Fibroblast of skin of abdomen (primary cell): ENCODE measurements at places on chromosomes 4 and X.

DNA sequence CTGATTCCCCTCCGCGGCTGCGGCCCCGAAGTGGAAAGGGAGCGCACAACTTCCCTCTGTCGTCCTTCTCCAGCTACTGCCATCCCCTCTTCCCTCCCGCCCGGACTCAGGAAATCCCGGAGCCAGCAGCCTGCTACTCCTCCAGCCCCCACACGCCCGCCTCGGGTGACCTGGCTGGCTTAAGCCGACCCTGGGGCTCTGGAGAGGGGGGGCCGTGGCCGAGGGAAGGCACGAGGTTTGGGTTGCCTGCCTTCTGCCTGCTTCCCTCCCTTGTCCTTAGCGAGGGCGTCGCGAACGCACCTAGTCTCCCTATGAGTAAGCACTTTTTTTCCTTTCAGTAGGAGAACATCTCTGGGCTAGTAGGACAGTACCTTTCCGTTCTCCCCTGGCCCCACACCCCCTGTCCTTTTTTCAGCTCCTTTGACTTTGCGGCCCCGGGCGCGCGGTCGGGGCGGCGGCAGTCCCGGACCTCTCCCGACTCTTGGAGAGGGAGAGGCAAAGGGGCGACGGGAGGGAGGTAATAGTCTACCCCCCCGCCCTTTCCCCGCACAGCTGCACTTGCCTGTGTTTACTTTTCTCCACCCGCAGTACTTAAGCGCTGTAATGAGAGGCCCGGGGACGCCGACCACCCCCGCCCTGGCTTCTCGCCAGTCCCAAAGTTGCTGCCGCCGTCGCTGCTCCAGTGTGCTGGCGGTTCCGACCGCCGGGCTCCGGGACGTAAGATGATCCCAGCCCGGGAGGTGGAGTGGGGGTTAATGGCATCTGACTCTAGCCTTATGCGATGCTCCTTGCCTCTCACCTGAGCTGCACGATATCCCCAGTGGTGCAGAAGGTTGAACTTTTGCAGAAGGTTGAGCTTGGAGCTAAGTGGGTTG lies 868 bp downstream of the PLS3 start:
- peak; percentile 37 for DNase-seq

GRCh38 chr4:16122784-16123183 lies 39.0 kb upstream of the PROM1 start:
- DNase-seq = no peak

DNA sequence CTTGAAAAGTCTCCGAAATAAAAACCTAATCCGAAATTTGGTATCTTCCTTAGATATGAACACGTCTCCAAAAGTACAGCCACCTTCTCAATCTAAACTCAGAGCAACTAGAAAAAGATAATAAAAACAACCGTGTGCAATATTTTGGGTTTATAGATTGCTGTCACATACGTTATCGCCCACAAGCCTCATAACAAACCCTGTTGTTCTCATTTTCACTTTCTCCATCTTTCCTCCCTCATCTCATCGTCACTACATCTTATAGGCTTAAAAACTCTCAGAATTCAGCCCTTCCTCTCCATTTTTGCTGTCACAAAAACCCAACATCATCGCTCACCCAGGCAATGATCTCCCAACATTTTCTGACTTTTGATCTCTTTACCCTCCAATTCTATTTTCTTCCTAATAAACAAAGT lies 448 bp upstream of the SCFD2 start:
- no peak for DNase-seq

- peak; percentile 46 for DNase-seq
Measured at GRCh38 chr4:24583451-24584210, 723 bp downstream of the DHX15 start.

DNA sequence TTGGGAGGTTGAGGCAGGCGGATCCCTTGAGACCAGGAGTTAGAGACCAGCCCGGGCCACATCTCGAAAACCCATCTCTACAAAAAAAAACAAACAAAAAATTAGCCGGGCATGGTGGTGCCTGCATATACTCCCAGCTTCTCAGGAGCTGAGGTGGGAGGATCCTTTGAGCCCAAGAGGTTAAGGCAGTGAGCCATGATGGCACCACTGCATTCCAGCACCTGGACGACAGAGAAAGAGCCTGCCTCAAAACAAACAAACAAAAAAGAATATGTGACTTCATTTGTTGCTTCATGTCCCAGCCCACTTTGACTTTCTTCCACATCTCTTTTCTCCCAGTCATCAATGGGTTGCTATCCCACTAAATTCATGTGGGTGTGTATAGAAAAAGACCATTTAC lies 79.7 kb downstream of the BCOR start:
- no peak for DNase-seq

DNA sequence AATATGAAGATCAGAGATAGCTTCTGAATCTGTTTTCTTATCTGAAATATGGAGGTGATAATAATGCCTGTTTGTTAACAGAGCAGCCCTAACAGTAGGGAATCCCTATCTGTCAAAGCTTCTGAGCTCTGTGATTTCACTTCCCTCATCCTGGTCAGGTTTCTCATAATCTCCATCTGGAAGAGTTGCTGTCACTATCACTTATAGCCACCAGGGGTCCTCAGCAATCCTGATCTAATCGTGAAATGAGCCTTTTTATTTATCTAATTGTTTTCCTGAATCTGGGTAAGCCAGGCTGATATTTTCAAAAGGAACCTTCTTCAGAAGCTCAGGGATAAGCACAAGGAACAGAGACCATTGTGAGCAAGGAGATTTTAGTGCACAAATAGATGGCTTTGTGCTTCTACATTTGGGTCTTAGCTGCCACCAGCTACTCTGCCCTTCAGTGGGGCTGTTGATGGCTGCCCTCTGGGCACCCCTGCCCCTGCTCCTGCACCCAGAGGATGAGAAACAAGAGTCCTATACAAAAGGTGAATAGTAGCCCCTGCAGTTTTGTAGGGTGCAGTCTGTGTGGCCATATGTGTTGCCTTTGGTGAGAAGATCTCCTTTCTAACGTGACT lies 196.4 kb upstream of the RADX start:
- DNase-seq = peak; percentile 0

GRCh38 chr4:157291071-157291470 lies 70.5 kb downstream of the GRIA2 start:
- peak; percentile 42 for DNase-seq

DNA sequence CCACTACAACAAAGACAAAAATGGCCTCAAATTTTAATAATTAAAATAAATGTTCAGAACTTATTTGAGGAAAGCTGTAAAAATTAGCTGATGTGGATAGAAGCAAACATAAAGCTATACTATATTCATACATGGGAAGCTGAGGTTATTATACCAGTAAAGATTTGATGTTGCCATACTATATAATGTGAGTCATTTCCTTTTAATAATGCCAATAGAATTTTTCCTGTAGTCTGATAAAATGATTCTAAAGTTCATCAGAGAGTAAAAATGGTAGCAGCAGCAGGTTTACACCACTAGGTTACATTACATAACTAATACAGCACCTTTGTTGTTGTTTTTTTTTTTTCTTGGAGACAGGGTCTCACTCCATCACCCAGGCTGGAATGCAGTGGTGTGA lies 45.5 kb upstream of the CYP2U1 start:
- no peak for DNase-seq

DNA sequence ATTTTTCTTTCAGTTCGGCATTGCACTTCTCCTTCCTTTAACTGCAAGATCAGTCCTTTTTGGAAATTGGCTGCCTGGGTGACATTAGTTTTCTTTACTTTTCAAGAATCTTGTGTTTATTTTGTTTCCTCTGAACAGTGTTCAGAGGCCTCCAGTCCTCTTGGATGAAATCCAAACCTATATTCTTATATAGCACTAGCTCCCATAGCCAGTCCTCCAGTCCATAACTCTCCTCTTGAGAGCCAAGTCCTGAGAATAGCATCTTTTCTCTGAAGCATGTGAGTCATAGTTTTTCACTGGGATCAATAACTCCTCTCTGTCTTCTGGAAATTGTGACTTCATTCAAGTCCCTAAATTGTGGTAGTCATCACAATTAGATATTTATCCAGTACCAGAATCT lies 357.5 kb downstream of the RAPGEF2 start:
- no peak for DNase-seq

DNA sequence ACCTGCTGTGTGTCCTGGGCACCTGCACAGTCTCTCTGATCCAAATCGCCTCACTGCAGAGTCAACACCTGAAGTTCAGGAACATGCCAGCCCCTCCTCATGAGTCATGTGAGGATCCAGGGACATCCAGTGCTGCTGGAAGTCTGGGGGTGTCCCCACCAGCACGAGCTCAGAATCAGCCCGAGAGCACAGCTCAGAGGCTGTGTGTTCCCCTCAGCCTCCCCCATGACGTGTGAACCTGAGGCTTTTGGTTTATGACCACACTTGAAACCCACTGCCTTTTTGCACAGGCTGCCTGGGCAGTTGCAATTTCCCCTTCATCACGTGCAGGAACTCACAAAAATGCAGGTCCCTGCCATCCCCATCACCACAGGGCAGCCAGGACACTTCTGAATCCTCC lies 47.1 kb downstream of the PPP2R2C start:
- DNase-seq = no peak

GRCh38 chr4:37438564-37439279 lies 194.2 kb downstream of the NWD2 start:
- no peak for DNase-seq

DNA sequence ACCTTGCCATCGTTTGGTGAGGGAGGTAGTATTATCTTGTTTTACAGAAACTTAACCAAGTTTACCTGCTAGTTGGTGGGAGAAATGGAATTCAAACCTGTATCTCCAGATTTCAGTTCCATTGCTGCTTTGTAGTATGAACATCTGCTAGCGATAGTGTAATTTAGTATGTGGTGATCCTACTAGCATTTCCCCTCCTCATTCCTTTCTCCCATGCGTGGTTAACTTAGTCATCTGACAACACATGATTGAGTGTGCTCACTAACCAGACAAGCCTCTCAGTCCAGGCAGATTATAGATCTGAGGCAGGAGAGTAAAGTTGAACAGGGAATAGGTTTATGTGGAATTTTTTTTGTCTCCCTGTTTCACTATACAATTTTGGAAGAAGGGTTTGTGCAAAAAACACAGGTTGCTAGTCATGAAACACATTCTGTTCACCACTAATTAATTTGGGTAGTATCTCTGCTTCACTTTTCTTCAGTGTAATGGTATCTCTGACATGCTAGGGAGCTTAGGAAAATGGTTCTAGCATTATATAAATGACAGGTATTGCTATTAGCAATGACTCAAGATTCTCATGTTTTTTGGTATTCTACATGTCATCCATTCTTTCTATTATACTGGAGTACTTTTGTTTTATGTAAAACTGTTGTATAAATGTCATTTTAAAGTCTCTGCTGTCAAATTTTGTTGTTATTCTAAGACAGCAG lies 21.7 kb downstream of the RBPJ start:
- DNase-seq = peak; percentile 94

- DNase-seq = no peak
Measured at GRCh38 chr4:78618436-78618835, 66.9 kb downstream of the ANXA3 start.

DNA sequence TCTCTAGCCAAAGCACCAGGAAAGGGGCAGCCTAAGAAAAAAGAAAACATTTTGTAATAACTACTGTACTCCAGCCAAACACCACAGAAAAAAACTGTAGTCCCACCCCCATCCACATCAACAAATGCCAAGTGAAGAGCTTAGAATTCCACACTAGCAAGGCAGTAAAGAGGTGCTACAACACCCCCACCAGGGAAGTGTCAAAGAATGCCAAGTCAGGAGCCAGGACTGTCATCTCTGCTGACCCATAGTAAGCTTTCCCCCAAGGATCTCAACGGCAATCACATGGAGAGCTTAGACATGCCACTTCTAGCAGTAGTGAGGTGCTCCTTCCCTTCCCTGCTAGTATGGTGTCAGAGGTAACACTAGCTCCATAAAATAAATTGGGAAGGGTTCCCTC lies 34.4 kb upstream of the CCDC160 start:
- no peak for DNase-seq

DNA sequence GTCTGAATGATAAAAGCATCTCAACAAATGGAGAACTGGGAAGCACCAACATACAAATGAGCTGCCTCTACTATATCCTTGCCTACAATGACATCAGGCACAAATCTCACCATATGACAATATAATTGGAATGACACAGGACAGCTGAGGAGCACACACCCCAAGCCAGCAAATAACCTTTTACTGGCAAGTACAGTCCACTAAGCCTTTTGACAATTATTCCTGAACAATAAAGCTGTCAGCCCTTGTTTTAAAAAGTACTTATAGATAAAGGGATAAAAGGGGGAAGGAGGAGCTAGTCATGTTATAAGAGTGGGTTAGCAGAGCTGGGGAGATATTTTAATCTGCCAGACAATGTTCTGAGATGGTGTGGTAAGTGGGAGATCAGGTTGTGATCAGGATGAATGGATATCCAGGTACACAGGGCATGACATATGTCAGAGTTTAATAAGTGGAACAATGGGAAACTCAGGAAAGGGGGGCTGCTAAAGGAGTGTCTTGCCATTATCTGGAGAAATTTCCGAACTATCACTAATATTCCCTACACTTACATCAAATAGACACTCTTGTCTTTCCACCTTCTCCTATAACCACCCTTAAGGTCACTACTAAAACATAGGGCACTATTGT lies 127.6 kb downstream of the GPC3 start:
- DNase-seq = no peak

DNA sequence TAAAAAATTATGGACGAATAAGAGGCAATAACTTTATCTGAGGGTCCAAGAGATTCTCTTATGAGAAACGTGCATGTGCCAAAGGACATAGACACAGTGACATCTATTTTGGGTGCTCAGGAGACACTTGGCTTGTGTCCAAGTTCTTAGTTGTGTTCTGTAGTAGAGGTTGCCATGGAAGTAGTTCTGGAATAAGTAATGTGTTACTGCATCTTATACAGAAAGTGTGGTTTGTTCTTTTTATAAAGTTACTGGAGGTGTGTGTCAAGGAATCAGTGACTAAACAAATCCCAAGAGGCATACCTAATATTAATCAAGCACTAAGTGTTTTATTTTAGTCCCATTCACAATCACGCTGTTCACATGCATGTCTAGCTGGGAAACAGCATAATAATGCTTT lies 305.7 kb downstream of the ARHGAP24 start:
- no peak for DNase-seq

DNA sequence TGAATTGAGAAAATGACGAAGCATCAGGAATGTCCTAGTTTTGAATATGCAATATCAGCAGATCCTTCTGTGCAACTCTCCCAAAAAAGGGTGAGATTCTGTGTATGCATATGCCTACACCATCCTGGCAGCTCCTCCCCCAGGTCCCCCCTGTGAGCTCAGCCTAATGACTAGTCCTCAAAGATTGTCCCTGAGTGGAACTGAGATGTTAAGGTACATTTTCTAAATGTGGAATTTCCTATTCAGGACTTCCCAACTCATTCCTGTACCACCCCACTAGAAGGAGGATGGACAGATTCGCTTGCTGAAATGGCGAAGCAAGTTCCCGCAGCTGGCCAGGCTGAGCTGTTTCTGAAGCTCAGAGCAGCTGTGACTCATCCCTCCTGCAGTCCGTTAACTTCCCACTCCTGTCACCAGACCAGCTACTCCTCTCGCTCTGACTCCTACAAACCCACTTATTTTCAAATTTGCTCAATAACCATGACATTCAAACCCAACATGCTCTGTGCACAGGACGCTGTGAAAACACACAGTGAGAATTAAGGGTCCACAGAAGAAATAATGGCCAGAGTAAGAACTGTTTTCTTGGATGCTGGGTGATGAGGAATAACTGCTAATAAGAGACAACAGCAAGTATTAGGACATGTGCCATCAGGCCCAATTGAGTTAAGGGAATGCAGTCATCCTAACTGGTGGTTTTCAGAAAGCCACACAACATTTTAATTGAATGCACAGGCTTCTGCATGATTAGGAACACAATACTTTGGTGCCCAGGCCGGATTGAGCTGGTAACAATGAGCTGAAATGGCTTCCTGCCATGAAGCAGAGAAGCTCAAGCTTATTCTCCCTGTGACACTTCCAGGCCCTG lies 40.0 kb upstream of the IRF2 start:
- peak; percentile 88 for DNase-seq

GRCh38 chr4:169583563-169583962 lies 28.8 kb downstream of the NEK1 start:
- DNase-seq = no peak
